Fibroblast of skin of left quadriceps (primary cell): ENCODE measurements at places on chromosomes 3 and 15.

GRCh38 chr3:44643024-44643423, 5.5 kb upstream of the ZNF35 start:
- DNase-seq: no peak

DNA sequence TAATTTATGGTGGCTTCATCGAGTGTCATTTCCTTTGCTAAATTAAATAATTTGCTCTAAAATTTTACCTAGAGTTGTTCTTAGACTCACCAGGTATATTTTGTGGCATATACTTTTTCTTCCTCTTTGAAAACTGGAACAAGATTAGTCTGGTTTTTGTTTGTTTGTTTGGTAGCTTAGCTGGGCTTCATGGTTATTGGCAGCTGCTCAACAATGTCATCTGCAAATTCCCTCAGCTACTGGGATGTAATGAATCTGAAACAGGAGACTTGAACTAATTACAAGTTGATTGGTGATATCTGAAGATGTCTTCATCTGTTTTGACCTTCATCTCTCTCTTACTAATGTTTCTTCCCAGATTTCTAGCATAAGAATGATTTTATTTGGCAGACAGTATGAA, 270.5 kb upstream of the P2RY1 start:
- DNase-seq: no peak

GRCh38 chr3:174529298-174529697, 329.8 kb upstream of the NAALADL2 start:
- no peak for DNase-seq

DNA sequence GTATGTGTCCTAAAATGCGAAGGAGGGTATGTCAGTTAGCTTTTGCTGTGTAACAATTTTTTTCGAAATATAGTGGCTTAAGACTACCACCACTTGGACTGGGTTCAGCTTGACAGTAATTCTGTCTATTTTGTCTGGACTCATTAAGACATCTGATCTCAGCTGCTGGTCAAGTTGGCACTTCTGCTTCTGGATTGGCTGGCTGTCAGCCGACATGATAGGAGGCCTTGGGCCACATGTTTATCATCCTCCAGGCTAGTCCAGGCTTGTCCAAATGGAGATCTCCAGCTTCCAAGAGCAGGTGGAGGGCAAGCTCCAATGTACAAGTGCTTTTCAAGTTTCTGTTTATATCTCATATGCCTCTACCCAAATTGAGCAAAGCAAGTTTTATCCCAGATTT, 95.9 kb downstream of the GALK2 start:
- DNase-seq: no peak

DNA sequence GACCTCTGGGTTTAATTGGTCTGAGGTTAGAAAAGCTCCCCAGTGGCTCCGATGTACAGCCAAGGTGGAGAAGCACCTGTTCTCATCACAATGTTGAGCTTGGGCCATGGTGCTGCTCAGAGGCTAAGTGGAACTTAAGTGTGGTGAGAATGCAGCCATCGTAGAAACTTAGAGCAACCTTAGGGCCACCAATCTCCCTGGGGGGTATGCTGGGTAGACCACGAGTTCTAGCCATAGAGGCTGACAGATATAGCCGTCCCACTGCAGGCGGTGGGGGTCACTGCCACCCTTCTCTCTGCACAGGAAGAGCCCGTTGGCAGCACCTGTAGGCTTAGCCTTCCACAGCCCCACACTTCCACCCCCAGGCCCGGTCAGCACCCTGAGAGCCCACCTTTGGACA, 38.0 kb downstream of the MGLL start:
- no peak for DNase-seq

DNA sequence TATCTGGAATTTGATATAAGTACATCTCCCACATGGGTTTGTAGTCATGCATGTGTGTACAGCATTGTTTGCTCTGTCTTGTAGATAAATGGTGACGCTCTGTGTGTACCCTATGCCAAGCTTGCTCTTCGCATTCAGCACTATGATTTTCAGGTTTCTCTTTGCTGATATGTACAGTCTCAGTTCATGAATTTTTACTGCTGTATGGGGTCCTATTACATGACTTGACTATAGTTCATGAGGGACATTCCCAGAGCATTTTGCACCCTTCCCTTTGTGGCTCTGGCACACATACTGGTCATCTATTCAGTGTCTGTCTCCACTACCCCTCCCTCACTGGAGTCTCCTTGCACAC, 132.7 kb downstream of the EEFSEC start:
- no peak for DNase-seq

- DNase-seq: no peak
These were observed 16.9 kb downstream of the SACM1L start for GRCh38 chr3:45705839-45706808.

DNA sequence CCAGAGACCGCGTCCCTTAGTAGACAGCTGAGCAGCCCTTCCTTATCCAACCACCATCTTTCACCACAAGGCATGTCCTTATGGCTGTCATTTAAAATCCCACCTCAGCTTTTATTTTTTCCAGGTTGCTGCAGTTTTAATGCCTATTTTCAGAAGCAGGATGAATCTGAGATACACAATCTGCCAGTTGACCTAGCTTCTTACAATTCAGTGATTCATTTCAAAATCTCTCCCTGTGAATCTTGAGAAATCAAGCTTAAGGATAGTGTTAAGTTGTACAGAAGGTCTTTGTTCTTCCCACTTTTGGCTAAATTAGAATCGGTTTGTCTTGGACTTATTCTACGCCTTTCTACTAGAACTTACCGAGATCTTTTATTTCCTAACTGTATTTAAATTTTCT, 522.3 kb upstream of the CFAP20DC start:
- no peak for DNase-seq

- no peak for DNase-seq
These were observed 19.7 kb downstream of the CTSH start for GRCh38 chr15:78925076-78925624.

- no peak for DNase-seq
These were observed 68.2 kb upstream of the VGLL4 start for GRCh38 chr3:11711876-11712275.

- no peak for DNase-seq
These were observed 31.8 kb downstream of the ADAMTS17 start for GRCh38 chr15:100310041-100310405.

DNA sequence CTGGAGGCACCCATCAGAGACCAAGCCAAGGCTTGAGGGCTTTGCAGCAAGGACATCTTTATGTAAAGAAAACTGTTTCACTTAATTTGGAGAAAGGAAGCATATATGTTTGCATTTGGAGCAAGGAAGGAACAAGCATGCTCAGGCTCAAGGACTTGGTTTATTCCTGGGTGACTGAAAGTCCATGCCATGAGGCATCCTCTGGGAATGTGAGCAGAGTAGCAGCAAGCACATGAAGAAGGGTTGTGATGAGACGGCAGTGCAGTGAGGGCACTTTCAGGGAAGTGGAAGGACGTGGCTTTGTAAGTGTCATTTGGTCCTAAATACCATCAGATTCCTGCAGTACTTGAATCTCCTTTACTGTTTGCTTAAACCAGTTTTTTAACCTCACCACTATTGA, 26.8 kb downstream of the POLG start:
- DNase-seq: no peak

DNA sequence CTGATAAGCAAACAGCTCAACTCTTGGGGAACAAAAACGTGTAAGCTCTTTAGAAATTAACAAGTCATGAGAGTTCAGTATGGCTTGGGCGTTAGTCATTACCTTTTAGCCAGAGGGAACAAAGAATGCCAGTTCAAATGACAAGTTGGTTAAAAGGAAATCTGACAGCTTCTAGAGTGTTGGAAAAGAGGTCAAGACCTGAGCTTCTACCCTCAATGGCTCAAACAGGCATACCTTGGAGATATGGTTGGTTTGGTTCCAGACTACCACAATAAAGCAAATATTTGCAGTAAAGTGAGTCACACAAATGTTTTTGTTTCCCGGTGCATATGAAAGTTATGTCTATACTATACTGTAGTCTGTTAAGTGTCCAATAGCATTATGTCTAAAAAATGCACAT, 136.1 kb downstream of the CACNA1D start:
- no peak for DNase-seq
